SW 1271 (cell line): ENCODE measurements at places on chromosomes 4 and X.

DNA sequence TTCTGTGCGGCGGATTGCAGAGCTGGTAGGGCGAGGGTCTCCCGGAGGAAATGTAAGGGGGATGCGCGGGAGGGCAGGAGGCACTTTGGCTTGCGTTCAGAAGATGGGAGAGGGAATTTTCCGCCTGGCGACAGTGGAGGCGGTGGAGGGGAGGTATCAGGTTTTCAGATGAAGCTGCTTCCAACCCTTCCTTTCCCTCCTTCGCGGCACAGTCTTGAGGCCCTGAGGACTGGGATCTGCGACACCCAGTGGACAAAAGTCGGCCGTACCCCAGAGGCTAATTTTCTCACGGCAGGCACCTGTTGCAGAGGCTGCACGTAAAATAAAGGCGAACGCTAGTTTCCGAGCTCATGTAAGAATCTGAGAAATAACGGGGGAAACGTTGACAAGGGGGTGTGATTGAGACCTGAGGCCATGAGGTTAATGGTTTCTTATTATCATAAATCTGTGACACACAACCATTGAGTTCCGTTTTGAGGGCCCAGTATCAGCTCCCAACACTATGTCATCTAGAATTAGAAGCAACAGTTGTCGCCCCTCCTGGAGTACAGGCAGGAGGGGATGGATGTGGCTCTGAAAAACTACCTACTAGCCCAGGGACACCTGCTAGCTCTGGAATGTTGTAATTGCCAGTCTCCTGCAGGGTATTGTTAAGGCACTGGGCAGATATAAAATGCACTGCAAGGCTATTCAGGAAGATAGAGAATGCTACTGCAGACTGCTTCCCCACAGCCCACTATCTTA, 1.1 kb downstream of the ZCCHC18 start:
- peak; percentile 2 for DNase-seq

GRCh38 chr4:184386271-184386781, 88.0 kb downstream of the IRF2 start:
- DNase-seq: no peak

DNA sequence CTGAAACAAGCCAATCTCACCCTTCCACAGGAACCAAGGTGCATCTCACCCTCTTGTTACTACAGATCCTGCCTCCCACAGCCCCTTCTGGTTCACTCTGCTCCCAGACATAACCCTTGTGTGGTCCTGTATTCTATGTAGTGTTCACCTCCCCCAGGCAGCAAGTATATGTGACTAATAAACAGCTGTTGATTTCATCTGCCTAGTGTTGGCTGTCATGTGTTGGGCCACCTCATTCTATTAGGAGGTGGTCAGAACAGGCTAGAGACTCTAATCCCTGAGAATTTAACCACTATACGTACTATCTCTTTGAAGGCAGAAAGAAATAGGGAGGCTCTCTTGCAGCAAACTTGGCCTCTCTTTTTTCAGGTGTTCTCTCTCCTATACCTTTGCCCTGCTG, 134.3 kb upstream of the RPL34 start:
- DNase-seq: no peak

DNA sequence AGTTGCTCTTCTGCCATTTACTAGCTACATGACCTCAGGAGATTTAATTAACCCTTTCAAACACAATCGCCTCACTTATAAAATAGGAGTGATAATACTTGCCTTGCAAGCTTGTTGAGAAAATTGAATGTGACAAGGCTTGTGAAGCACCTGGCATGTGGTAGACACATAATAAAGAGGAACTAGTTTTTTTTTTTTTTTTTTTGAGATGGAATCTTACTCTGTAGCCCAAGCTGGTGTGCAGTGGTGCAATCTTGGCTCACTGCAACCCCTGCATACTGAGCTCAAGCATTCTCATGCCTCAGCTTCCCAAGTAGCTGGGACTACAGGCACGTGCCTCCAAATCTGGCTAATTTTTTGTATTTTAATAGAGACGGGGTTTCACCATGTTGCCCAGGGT, 73.7 kb upstream of the STIM2 start:
- no peak for DNase-seq

DNA sequence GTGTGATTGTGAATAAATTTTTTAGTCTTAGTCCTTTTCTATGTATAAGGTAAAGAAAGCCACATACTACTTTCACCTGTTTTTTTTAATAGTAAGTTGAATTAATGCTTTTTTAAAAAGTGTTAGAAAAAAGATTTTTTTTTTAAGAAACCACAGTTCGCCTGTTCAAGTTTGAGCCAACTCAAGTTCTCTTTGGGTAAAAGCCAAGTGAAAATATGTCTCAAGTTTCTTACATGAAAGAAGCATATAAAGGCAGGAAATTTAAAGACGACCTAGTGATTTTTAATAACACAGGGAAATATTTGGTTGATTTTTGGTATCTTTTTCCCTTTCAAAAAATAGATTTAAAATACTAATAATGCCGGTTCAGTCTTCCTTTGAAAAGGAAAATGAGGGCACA, 369.9 kb upstream of the NR3C2 start:
- DNase-seq: no peak

DNA sequence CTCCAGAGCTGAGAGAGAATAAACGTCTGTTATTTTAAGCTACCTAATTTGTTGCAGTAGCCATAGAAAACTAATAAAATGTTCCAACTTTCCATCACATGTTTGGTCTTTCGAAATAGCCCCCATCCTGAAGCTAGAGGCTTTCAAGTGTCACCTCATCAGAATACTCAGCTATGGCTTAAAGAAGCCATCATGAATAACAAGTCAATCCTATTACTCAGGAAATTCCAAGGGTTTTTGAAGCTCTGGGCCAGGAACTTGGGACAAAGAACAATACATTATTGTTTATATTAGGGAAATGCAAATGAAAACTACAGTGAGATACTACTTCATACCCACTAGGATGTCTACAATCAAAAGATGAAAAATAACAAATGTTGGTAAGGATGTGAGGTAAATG, 42.2 kb downstream of the TBCK start:
- DNase-seq: no peak

- no peak for DNase-seq
Measured at GRCh38 chrX:120305531-120306141, 5.6 kb downstream of the TMEM255A start.

GRCh38 chrX:107753187-107753586, 22.4 kb downstream of the TSC22D3 start:
- DNase-seq: no peak

GRCh38 chr4:178665916-178666315, 1223.7 kb upstream of the AGA start:
- no peak for DNase-seq
